MG63 (cell line): ENCODE measurements at places on chromosomes 11 and 22. TPM values are rescaled to one million over a fixed set of nuclear protein-coding genes. Genes with fewer than 3 reads are reported as not detected.

IGLL1 gene
- total RNA-seq: not detected in 2 replicates

PHLDA2 gene
- total RNA-seq: 4.0 and 26.4 TPM in 2 replicates

AP2A2 gene
- 22.2 and 43.1 TPM in 2 replicates for total RNA-seq

PLA2G3 gene
- total RNA-seq: not detected in 2 replicates

DNAL4 gene
- total RNA-seq: 11.3 and 18.8 TPM in 2 replicates

MMP13 gene
- not detected in 2 replicates for total RNA-seq

SPON1 gene
- not detected in 2 replicates for total RNA-seq

MED17 gene
- 27.1 and 33.3 TPM in 2 replicates for total RNA-seq

SHANK2 gene
- 0.49 and 18.6 TPM in 2 replicates for total RNA-seq

PANX3 gene
- total RNA-seq: not detected in 2 replicates

GUCD1 gene
- total RNA-seq: 66.8 and 128 TPM in 2 replicates

LRP5 gene
- 16.9 and 23.5 TPM in 2 replicates for total RNA-seq

GSTT4 gene
- not detected in 2 replicates for total RNA-seq

DNHD1 gene
- 5.1 and 9.1 TPM in 2 replicates for total RNA-seq

SLC25A22 gene
- total RNA-seq: 28.6 and 31.3 TPM in 2 replicates

CCDC87 gene
- total RNA-seq: not detected in 2 replicates

CBLIF gene
- total RNA-seq: not detected in 2 replicates

JAM3 gene
- total RNA-seq: 5.7 and 5.8 TPM in 2 replicates

MISFA gene
- total RNA-seq: not detected in 2 replicates

SGSM1 gene
- total RNA-seq: not detected in 2 replicates

E2F8 gene
- 1.9 TPM in 2 replicates for total RNA-seq

INS gene
- not detected in 2 replicates for total RNA-seq

TBCEL gene
- 8.6 and 23.0 TPM in 2 replicates for total RNA-seq

SMTNL1 gene
- total RNA-seq: not detected in 2 replicates

OOSP3 gene
- total RNA-seq: not detected in 2 replicates

NXPE2 gene
- total RNA-seq: not detected in 2 replicates

MTFP1 gene
- total RNA-seq: 25.3 and 35.5 TPM in 2 replicates

CHADL gene
- total RNA-seq: not detected in 2 replicates

ARHGAP8 gene
- total RNA-seq: not detected in 2 replicates

MS4A7 gene
- not detected in 2 replicates for total RNA-seq

ANKK1 gene
- not detected in 2 replicates for total RNA-seq

POLR2L gene
- 9.7 and 190 TPM in 2 replicates for total RNA-seq

TRIM6 gene
- total RNA-seq: 2.5 and 4.1 TPM in 2 replicates

SEZ6L gene
- total RNA-seq: not detected in 2 replicates

RAB3IL1 gene
- 2.8 and 3.0 TPM in 2 replicates for total RNA-seq

SYT13 gene
- total RNA-seq: not detected in 2 replicates

LDHAL6A gene
- total RNA-seq: not detected in 2 replicates

DCDC1 gene
- total RNA-seq: 0.36 TPM in 1 of 2 replicates, not detected in the other

OR5A1 gene
- total RNA-seq: not detected in 2 replicates

MGAT3 gene
- 0.20 TPM in 1 of 2 replicates, not detected in the other for total RNA-seq
